Forelimb muscle (tissue), 1 donor: ENCODE measurements at places on chromosomes 1 and 21. TPM values are rescaled to one million over a fixed set of nuclear protein-coding genes. Genes with fewer than 3 reads are reported as not detected.

GRCh38 chr1:40945491-40945973, 34.0 kb upstream of the CTPS1 start:
- DNase-seq = no peak

GRCh38 chr1:223667484-223668182, 2.1 kb upstream of the CAPN8 start:
- no peak for DNase-seq

DNA sequence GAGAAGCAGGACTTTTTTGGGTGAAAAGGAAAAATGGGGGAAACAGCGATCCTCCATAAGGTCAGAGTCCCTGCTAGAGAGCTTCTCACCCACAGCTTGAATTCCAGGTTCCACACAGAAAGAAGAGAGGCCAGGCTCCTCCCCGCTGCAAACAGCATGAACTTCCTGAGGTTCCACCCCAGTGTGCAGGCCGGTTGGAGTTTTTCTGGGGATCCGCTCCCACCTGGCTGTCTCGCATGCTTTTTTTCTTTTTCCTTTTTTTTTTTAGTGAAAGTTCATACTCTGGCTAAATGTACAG, 595.1 kb upstream of the ZP4 start:
- DNase-seq = no peak

DNA sequence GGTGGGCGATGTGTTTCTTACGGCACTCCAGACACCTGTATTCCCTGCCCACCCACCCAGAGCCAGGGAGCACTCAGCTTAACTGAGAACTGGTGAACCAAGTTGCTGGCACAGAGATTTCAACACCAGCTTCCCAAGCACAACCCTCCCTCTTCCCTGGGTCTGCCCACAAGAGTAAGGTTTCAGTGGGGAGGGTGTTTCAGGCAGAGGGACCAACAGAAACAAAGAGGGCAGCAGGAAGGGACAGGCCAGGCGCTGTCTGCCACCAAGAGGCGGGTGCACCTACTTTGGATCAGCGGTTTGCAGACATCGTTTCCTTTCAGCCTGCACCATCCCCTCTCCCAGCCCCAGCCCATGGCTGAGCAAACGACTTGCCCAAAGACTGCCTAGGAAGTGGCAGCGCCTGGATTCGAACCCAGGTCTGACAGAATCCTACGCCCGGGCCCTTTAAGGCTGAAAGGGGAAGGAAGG, 21.9 kb upstream of the ALDH4A1 start:
- no peak for DNase-seq

GRCh38 chr21:45513003-45513717, 29.1 kb downstream of the SLC19A1 start:
- no peak for DNase-seq

DNA sequence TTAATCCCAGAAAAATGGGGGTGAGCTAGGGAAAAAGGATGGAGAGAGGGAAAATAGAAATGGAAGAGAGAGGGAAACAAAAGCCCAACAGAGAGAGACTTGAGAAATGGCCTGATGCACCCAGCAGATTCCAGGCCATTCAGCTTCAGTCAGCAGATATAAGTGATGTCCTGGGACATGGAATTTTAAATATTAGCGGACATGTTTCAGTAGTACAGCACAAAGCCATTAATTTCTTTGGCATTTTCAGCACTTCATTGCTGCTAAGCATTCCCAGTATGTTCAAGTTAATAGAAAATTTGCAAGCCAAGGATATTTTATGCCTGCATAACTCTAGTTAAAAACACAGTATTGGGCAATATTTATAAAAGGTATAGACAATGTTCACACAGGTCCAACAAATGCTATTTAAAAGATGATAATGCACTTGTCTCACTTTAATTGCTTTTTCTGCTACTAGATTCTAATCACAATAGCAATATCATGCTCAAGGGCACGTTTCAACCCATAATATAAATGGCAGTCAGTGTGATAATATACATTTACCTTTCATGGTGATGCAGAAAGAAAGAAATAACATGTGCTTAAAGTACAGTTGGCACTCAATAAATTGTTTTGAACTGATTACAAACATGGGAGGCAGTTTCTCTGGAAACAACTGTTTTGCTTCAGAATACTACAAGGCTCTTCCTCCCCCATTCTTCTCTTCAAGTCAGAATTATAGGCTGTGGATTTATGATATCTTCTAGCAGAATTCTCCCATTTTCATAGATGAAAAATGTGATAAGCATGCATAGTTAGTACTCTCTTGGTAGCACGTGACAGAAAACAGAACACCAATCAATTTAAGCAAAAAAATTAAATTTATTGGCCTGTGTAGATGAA, 108.1 kb upstream of the MAGI3 start:
- no peak for DNase-seq

The H6PD gene
- polyA plus RNA-seq = 31.0 TPM

The SPRR1A gene
- polyA plus RNA-seq = not detected

The CELA3A gene
- polyA plus RNA-seq = 0.52 TPM

The ZSCAN20 gene
- 2.4 TPM for polyA plus RNA-seq
